Foreskin fibroblast (primary cell): ENCODE measurements at places on chromosomes 3 and 15.

- no peak for DNase-seq
Observed at GRCh38 chr3:165545059-165545458, 292.2 kb downstream of the BCHE start.

- DNase-seq = no peak
Observed at GRCh38 chr3:106985721-106986120, 391.5 kb upstream of the CCDC54 start.

- peak; percentile 78 for DNase-seq
Observed at GRCh38 chr3:188220097-188220788, 66.3 kb downstream of the LPP start.

GRCh38 chr15:66169023-66169422 is 84.5 kb downstream of the MEGF11 start:
- no peak for DNase-seq

DNA sequence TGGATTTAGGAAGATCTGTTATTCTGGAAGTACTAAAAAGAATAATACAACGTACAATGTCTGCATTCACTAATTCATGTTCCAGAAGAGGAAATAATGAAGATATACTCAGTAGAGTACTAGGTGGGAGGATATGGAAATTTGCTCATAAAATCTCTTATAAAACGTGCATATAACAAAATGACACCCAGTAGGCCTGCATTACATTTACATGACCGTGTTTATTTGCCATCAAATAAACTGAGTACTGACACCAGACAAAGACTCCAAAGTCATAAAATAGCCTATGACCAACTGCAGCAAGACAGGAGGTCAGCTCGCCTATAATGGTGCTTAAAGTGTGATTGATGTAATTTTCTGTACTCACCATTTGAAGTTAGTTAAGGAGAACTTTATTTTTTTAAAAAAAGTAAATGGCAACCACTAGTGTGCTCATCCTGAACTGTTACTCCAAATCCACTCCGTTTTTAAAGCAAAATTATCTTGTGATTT is 60.4 kb downstream of the DCUN1D1 start:
- DNase-seq = no peak

DNA sequence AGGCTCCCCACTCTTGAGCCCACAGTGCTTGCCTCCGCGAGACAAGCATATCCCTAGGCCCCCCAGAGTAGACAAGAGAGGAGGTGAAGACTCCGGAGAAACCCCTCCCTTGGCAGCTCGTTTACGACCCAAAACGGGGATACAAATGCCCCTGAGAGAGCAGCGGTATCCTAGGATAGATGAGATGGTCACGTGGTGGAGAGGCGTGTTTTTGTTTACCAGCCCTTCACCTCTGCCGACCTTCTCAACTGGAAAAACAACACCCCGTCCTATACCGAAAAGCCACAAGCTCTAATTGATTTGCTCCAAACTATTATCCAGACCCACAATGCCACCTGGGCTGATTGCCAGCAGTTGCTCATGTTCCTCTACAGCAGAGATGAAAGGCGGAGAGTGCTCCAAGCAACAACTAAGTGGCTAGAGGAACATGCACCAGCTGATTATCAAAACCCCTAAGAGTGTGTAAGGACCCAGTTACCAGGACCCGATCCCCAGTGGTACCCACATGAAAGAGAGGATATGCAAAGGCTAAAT is 99.5 kb upstream of the OSBPL11 start:
- no peak for DNase-seq

- DNase-seq = peak; percentile 69
Observed at GRCh38 chr3:55305696-55306485, 181.2 kb downstream of the WNT5A start.

DNA sequence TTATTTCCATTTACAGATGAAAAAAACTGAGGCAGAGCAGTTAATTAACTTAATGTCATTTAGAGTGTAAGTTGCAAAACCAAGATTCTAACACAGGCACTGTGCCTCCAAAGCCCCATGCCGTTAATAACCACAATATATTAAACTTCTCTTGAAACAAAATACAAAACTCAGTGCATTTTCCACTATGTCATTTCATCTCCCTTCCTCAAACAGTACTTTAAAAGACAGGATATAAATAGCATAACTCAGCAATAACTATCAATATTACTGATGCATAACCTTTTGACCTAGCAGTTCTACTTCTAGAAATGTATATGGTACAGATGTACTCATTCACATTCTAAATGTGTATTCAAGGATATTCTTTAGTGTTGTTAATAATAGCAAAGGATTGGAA is 5.1 kb upstream of the TASOR start:
- no peak for DNase-seq

DNA sequence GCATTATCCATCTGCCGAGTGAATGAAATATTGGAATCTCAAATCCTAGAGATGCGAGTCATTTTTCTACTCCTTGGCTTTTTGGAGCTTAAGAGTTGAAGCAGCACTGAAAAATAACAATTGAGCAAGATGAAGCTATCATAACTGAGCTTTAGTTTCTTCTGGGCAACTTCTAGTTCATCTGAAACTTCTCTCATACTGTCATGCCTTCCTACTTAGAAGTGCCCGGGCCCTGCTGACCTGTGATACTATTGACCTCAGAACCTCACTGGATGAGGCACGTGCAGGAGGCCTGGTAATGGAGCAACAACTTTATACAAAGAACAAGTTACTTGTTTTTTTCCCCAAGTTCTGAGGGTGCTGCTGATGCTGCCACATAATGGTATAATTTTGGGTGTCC is 48.5 kb upstream of the P3H2 start:
- no peak for DNase-seq
